Substantia nigra (tissue), 51 donors: ENCODE measurements at places on chromosomes 12 and 14.

DNA sequence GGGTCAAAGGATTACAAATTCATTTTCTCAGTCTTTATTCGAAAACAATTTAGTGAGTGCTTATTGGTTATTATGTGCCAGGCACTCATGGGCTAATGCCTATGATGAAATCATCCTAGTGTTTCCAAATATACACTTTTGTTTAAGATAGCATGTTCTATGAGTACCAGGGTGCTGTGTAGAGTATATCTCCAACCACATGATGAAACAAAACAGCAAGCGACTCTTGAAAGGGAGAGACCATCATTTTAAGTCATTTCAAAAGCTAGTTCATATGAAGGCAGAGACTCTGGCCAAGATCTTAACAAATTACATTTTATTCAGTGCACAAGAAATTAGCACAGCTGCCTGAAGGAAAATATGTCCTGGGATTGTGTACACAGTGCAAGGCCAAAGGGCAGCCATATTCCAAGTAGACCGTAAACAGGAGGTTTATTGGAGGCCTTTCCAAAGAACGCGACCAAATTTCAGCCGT is 204.2 kb downstream of the EFCAB11 start:
- no peak for DNase-seq

- DNase-seq, result no peak
Observed at GRCh38 chr12:49293056-49293956, 1.6 kb upstream of the PRPH start.

DNA sequence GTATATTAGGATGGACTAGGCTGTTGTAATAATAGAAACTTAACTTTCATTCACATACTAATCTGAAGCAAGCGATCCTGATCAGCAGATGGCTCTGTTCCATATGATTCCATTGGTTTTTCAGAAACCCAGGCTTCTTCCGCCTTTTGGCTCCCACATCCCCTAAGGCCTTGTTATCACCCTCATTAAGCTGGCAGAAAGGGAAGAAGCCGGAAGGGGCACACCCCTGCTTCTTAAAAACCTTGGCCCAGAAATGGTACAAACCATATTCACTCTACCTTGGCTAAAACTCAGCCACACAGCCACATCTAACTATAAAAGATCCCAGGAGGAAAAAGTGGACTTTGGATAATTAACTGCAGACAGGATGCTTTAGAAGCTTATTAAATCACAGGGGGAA is 329.2 kb downstream of the PCNX1 start:
- no peak for DNase-seq

DNA sequence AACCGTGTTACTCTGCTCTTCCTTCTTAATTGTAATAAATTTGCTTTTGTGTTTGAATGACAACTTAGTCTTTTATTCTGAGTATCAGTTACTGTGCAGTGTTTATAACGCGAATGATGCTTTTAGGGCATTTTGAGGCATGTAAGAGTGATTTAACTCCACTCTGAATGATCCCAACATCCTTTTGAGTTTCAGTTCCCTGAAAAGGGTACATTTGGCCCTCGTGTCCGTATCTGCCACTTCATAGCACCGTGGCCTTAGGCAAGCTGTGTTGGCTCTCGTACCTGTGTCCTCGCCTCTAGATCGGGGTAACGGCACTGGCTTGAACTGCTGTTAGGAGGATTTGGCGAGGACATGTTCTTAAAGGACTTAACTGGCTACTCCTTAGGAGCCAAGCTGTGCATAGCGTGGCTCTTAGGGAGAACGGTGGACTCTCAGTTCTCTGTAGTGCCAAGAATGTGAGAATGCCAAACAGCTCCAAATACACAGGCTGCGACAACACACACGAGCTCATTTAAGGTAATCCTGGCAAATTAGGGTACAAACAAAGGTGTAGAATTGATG is 92.0 kb downstream of the PPP2R5C start:
- DNase-seq, result no peak

DNA sequence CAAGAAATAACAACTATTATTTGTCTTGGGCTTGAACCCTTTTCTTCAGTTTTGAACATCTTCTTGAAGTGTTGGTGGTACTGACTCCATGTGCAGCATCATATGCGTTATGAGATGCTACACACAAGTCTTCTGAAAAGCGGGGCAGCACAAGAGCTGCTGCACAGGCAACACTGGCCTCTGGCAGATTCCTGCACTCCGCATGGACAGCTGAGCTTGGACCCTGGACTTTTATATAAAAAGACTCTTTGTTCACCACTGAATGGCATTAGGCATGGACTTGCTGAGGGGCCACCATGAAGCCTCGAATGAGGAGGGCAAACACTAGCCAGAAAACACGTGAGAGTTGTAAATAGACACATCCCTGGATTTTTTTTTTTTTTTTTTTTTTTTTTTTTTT is 210.8 kb upstream of the NPAS3 start:
- DNase-seq, result peak; percentile 12

DNA sequence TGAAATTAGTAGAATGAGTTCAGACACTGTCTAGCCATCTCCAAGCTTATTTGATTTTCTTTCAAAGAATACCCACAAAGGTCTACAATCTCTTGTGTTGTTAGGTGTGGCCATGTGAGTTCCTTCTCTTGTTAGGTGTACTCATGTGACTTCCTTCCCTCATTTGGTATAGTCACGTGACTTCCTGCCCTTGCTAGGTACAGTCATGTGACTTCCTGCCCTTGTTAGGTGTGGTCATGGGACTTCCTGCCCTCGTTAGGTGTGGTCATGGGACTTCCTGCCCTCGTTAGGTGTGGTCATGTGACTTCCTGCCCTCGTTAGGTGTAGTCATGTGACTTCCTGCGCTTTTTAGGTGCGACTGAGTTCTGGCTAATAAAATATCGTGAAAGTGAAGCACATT is 179.6 kb downstream of the TMX1 start:
- no peak for DNase-seq

- no peak for DNase-seq
Observed at GRCh38 chr12:75120311-75120711, 89.3 kb downstream of the KCNC2 start.

- DNase-seq, result no peak
Observed at GRCh38 chr14:99817331-99817730, 24.1 kb downstream of the EML1 start.

DNA sequence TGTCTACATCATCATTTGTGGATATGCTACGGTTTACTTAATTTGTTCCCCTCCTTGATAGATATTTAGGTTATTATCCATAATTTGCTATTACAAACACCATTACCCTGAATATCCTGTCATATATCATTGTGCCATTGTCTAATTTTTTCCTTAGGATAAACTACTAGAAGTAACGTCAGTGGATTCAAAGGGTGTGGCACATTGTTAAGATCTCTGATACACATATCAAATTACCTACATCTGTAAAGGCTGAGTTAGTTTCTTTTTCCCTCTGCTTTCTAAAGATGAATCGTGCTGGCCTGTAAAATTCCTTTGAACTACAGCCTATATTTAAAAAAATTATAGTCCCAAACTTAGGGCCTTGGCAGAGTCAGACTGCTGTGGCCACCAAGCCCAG is 53.9 kb upstream of the STRN3 start:
- DNase-seq, result no peak

- DNase-seq, result no peak
Observed at GRCh38 chr12:108571609-108572165, 9.3 kb downstream of the ISCU start.

DNA sequence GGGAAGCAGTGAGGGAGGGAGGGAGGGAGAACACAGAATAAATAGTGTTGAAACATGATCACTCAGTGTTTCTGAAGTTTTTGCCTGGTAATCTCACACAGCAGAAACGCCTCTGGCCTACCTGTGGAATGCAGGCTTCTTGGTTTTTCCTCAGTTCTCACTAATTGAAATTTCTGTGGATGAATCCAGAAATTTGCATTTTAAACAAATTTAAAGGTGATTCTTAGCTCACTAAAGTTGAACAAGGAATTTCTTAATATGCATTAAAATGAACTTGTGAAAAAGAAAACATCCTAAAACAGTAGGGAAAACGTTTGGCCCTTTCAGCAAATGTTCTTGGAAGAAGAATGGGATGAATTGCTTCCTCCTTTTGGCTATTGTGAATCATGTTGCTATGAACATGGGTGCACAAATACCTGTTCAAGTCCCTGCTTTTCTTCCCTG is 1.4 kb downstream of the RNASE9 start:
- DNase-seq, result no peak

GRCh38 chr12:104643093-104643818 is 186.5 kb downstream of the CHST11 start:
- DNase-seq, result no peak

DNA sequence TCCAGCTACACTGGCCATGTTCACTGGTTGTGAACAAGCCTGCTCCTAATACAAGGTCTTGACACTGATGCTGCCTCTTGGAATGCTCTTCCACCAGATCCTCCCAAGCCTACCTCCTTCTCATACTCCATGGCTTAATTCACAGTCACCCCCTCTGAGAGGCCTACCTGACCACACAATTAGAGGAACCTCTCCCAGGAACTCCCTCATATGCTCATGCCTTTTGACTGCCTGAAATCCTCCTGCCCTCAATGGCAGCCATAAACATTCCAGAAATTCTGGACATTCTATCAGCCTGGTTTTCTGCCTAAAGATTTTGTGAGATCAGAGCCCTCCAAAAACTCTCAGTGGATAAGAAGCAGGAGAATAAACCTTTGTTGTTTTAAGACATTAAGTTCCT is 340.2 kb downstream of the C12orf75 start:
- DNase-seq, result no peak

GRCh38 chr14:102903889-102904512 is 18.5 kb upstream of the AMN start:
- DNase-seq, result no peak

DNA sequence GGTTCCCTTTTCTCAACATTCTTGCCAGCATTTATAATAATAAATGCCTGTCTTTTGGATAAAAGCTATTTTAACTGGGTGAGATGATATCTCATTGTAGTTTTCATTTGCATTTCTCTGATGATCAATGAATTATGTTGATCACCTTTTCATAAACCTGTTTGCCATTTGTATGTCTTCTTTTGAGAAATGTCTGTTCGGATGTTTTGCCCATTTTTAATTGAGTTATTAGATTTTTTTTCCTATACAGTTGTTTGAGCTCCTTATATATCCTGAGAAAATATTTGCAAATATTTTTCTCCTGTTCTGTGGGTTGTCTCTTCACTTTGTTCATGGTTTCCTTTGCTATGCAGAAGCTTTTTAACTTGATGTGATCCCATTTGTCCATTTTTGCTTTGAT is 8.1 kb upstream of the LIMA1 start:
- no peak for DNase-seq

DNA sequence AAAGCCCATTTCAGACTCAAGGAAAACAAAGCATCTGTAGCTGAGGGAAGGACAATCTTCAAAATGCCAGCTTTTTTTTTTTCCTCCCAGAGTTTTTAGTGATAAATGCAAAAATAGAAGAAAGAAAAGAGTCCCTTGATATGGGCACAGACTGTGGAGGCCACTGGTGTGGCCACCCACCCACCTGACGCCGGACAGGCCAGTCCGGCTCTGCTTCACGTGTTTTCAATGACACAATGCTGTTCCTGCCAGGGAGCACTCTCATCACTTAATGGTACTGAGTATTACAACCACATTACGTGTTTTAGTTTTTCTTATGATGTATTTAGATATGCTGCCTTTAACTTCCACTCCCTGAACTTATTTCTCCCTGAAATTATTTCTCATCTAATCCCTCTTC is 155.7 kb upstream of the HIF1A start:
- no peak for DNase-seq

- DNase-seq, result no peak
Observed at GRCh38 chr12:29818916-29819623, 35.3 kb upstream of the TMTC1 start.

- no peak for DNase-seq
Observed at GRCh38 chr12:110791589-110791988, 48.9 kb upstream of the PPP1CC start.

DNA sequence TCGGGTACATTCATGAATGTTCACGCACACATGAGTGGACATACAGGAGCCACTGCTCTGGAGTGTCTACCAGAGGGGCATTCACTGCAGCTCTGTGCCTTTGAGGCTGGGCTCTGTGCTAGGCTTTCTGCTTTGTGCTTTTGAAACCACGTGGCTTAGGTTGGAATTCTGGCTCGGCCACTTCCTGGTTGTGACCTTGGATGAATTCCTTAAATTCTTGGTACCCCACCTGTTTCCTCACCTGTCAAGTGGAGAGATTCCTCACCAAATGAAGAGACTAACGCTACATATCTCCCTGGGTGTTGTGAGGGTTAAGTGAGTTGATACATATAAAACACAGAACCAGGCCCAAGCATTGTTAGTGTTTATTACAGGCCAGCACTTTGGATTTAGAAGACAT is 842.8 kb downstream of the VRK1 start:
- no peak for DNase-seq

DNA sequence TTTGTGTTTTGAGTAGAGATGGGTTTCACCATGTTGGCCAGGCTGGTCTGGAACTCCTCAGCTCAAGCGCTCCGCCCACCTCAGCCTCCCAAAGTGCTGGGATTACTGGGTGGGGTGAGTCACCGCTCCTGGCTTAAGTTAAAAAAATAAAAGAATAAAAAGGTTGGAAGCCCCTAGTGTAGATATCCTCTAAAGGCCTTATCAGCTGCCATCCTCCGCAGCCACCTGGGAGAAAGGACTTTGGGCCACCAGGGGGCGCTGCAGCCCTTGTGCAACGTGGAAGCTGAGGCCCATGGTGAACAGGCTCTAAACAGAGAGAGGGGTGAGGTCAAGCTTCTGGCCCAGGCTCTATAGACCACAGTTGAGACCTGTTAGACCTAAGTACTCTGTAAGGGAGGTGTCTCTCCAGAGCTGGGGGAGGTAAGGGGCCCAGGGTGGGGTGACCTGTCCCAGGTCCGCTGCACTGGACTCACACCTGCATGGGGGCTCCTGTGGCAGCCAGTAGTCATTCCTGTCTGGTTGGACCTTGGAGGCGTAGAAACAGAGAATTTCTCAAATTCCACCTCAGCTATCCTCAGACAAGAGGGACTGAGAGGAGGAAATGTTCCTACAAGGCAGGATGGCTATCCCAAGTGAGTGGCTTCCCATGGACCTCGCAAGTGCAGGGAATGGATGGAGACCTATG is 14.0 kb upstream of the RACGAP1 start:
- DNase-seq, result peak; percentile 67

DNA sequence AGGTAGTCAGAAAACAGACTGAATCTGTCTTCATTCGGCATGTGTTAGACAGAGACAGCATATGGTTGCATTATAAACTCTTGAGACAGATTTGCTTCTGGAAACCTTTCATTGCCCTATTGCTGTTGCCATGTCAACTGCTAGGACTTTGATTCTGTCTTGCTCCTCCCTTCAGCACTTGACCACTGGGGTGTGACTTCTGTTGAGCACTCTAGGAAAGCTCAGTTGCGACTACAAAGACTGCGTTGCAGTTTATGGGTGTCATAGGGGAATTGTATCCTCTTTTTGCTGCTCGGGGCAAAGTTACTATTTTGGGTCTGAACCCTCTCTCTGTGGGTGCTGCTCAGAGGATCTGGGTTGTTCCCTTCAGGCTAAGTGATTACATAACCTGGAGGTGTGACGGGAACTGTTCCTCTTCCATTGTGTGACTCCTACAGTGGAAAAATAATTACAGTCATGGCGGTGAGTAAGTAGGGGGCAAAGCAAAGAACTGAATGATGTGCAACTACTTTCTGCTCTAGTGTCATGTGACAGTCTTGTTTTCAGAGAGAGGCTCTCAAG is 44.3 kb upstream of the TRIM9 start:
- DNase-seq, result no peak
